Upper lobe of right lung (tissue), 1 donor: ENCODE measurements at places on chromosomes 1 and 21.

- DNase-seq: no peak
Measured at GRCh38 chr1:230827801-230828200, 40.5 kb downstream of the C1orf198 start.

DNA sequence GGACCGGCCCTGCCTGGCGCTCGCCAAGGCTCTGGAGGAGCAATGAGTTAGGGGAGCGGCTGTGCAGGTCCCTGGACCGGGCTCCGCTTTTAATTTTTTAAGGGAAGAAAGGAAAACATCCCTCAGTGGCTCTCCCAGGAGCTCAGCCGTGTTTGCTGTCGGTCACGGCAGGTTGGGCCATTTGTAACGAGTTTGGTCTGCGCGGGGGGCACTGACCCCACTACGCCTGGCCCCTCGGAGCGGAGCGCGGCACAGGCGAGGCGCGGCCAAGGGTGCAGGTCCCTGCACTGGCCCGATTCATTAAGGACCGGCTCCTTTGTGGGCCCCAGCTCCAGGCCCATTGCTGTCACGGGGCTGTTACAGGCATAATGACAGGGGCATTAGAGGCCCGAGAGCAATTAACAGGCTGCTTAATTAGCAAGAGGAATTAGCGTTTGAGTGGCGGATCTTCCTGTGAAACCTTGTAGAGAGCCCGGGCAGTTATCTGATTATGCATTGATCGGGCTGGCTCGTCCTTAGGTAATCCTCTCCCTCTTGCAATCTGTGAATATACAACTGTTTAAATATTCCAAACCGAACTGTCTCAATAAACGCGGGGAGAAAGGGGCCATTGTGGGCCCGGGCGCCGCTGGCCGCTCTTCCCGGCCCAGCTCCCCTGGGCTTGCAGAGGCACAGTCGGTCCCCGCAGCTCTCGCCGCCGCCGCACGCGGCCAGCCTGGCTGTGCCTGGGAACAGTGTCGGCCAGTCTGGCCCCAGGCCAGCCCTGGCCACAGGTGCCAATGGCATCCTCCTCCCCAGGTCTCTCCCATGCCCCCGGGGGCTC is 56.8 kb downstream of the PRDM16 start:
- no peak for DNase-seq

GRCh38 chr1:186770421-186770820 is 58.3 kb upstream of the PLA2G4A start:
- DNase-seq: no peak

DNA sequence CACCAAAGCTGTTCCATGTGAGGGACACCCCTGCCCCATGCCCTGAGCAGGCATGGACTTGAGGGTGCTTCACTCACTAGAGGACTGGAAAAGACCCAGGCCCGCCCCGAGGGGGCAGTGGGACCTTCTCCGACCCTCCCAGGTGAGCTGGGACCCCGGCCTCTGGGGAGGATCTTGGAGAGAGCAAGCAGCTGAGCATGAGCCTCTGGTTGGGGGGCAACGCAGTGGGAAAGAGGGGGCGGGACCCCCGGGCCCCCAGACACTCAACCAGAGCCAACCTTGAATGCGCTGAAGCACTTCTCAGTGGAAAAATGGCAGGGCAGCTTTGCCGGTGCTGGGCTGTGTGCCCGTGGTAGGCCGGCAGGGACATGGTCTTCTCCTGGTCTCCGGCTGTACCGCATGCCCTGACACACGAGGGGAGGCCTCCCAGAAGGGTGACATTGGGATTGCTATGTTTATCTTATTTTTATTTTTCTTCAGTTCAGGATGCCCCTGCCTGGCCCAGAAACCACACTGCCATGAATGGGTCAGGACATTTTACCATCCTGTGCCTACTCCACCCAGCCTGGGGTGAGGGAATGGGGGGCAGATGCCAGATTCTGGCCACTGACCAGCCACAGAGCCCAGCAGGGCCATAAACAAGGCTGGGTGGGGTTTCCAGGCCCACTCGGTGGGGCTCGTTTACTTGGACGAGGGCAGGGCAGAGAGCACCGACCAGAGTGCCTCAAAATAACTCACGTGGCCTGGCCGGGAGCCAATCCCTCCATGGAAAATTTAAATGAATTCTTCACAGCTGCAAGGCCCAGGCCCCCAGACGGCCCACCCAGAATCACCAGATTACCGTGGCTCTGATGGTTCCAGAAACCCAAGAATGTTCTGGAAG is 17.2 kb upstream of the LAPTM5 start:
- no peak for DNase-seq

DNA sequence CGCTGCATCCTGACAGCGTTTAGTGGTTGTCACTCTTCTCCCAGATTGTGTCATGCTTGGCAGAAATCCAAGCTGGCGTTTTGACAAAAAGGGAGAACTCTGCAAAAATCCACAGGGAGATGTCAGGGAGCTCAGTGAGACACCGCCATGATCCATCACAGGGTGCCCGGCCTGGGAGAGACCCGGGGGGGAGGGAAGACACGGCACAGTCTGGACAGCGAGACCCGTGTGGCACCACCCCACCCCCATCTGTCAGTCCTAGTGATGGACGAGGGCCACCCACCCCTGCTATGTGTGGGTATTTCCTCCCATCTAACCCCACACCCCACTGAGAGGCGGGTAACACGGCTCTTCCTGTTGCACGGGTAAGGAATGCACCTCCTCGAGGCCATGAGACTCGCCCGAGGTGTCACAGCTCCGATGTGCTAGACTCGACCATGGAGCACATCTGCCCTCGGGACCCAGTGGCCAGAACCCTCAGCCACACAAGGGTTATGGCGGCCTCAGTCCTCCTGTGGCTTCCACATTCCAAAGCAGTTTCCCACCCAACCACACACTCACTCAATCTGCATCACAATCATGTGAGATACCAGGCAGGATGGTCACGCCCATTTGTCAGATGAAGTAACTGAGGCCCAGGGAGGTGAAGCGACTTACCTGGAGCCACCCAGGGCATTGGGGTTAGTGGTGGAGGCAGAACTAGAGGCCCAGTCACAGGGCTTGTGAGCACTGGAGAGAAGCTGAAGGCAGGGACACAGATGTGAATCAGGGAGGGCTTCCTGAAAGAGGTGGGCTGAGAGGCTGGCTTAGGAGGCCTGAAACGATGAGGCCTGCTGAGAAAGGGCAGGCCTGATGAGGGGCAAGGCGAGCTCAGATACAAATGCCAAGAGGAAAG is 688.5 kb downstream of the MATN1 start:
- DNase-seq: peak; percentile 47

DNA sequence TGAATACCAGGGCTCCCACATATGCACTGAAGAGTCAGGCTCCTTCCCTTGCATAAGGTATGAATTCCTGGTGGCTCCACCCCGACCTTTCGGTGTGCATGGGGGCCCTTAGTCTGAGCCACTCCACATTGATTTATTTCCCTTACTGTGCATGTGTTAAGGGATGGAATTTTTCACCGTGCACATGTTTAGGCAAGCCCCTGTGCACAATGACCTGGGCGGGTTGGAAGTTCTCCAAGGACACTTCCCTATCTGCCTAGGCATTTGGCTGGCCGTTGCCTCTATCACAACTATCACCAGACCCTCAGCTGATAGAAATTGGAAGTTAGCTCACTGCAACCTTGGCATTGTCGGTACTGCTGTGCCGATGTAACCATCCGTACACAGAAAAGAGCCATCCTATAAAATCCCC is 9.7 kb downstream of the S100A6 start:
- peak; percentile 49 for DNase-seq

- DNase-seq: peak; percentile 74
Measured at GRCh38 chr1:46466477-46467182, 23.0 kb upstream of the DMBX1 start.

- DNase-seq: no peak
Measured at GRCh38 chr21:42724226-42724920, 71.0 kb downstream of the PDE9A start.

- DNase-seq: no peak
Measured at GRCh38 chr1:185574139-185574875, 159.9 kb upstream of the HMCN1 start.

DNA sequence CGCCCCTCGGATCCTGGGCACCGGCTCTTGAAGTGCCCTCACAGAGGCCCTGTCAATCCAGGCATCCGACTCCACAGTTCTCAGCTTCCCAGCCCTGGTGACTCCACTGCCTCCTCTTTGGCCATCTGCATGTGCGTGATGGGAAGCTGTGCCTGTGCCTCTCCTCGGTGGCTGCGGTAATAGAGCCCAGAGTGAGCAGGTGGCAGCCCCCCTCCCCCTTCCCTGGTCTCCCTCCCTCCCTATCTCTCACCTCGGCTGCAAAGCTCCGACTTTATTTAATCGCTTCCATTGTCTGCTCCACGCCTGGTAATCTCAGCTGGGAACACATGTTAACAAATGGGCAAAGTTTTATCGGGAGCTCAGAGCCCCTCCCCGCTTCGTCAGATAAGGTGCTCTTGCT is 91.9 kb downstream of the IGSF21 start:
- DNase-seq: no peak

- no peak for DNase-seq
Measured at GRCh38 chr1:58804853-58805565, 21.2 kb upstream of the JUN start.

DNA sequence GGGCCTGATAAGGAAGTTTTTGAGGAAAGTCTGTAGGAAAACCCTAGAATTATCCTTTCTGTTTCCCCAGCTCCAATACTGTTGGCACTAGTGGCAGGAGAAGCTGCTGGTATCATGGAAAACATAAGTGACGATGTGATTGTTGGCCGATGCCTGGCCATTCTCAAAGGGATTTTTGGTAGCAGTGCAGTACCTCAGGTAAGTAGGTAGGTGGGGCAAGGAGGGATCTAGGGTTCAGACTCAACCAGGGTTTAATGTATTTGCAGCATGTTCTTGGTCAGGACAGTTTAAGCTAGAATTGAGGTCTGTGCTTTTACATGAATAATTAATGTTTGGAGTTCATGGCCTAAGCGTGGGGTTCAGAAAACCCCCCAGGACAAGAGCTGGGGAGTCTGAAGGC is 62.1 kb downstream of the KDM1A start:
- no peak for DNase-seq

DNA sequence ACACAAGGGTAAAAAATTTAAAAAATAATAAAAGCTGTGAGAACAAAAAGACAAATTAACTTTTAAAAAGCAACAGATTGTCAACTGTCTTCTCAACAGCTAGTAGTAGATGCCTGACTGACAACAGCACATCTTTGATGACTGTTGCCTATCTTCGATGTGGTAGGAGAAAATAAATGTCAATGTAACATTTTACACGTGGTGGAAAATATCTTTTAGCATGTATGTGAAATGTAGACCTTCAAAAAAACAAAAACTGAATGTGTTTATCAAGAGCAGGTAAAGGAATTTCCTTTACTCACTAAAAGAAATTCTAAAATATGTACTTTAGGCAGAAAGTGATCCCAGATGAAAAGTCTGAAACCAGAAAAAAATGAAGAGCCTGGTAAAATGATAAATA is 42.9 kb downstream of the CD53 start:
- DNase-seq: no peak

GRCh38 chr1:197761654-197762053 is 13.6 kb downstream of the DENND1B start:
- DNase-seq: no peak

- DNase-seq: no peak
Measured at GRCh38 chr1:12453400-12454343, 164.3 kb downstream of the DHRS3 start.

DNA sequence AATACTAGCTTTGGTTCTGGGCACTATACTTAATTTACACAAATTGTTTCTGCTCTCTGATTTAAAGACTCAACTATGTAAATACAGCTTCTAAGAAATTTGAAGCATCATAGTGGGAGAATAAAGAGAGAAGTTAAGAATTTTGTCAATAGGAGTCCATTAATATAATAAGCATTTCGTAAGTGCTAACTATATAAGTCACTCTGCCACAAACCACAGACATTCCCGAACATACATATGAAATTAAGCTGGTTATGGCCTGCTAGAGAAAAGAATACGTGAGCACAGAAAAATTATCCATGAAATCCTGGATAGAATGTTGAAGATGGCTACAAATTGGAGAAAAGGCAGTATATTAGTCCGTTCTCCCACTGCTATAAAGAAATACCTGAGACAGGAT is 526.2 kb downstream of the MRPL39 start:
- no peak for DNase-seq

DNA sequence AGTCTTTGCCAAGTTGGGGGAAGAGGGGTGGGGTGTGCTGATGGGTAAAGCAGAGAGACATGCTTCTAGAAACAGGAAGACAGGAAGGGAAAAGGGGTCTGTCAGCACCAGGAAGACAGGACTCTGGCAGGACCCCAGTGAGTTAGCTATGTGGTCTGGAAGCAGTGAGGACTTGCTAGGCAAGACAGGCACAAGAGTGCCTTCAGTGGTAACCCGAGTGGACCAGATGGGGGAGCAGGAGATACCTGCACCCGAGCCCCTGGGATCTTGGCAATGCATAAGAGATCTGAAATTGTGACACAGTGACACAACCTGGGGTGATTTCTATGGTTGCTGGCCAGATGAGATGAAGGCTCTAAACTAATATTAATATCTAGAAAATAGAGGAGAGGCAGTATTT is 7.0 kb downstream of the TLR5 start:
- DNase-seq: no peak

- DNase-seq: no peak
Measured at GRCh38 chr1:200837931-200838571, 34.7 kb upstream of the GPR25 start.

GRCh38 chr1:243710467-243710866 is 139.6 kb downstream of the AKT3 start:
- no peak for DNase-seq

- no peak for DNase-seq
Measured at GRCh38 chr1:186626356-186626932, 53.8 kb downstream of the PTGS2 start.

GRCh38 chr1:151838222-151839081 is 1.2 kb downstream of the C2CD4D start:
- DNase-seq: peak; percentile 68

DNA sequence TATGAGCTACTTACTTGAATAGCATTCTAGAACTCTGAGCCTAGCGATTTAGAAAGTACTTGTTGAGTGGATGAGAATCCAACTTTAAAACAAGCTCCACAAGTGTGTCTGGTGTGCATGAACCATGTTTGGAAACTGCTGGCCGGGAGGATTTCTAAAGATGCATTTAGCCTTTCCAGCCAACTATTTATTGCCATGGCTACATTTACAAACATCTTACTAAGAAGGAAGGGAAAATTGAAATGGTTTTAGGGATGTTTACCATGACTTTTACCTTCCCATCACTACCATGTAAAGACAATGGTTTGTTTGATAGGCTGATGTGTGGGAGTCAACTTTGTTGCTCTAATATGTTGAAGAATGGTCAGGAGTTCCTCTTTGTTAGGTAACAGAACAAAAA is 37.7 kb upstream of the ARHGAP29 start:
- no peak for DNase-seq
